ENCODE measurements at places on chromosomes 5 and 9.

- no peak for DNase-seq
Measured at GRCh38 chr5:16934123-16934522, 2.0 kb downstream of the MYO10 start.

GRCh38 chr9:98615633-98616032, 93.1 kb downstream of the GABBR2 start:
- no peak for DNase-seq

DNA sequence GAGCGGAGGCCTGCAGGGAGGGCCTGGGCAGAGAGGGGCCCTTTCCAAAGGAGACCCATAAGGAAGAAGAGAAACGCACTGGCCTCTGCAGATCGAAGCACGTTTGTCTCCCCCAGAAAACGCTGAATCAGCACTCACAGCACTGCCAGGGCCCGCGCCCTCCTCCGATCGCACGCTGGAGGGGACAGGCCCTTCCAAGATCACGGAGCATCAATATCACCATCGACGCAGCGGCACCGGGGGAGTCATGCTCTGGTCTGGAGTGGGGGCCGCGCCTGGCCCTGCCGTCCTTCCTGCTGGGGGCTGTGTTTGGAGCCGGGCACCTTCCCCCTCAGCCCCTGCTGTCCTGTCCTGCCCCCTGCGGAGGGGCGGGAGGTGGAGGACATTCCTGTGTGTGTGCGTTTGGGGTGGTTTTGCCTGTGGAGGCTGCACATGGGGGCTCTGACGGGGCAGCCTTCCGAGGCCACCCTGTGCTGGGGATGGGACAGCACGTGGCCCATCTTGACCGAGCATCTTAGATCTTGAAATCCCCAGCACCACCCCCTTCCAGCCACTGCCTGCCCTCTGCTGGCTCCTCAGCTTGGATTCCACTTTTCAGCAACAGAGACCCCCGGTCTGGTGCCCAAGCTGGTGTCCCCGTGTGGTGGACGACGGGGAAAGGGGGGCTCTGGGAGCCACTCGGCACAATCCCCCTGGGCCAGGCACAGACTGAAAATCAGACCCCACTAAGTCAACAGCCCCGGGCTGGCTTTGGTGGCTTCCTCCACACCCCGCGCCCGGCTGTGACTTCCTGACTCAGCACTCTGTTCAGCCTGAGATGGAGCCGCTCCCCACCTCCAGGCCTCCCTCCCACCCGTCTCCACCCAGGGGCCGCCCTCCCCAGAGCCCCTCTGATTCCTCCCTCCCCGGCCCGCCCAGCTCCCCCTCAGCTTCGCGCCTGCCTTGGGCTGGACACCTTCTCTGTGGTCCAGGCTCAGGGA, 8.3 kb downstream of the TMEM250 start:
- no peak for DNase-seq

GRCh38 chr5:163696579-163696887, 191.1 kb downstream of the MAT2B start:
- no peak for DNase-seq

- no peak for DNase-seq
Measured at GRCh38 chr5:10885026-10885425, 124.0 kb upstream of the DAP start.

DNA sequence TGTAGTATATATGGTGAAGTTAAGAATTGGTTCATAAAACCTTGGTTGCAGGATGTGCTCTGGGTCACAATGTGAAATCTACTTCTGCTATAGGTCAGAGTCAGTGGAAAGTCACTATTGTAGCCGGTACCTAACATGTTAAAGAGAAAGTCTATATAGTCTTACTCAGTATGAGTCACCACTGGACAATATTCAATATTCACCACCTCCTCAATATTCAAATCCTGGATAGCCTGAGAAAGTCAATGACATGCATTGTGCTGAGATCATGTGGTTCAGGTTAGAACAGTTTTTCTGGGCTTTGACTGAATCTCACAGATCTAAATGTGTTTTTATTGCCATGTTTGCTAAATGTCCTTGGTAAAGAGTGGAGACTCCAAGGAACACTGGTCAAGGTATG, 108.8 kb downstream of the HMHB1 start:
- DNase-seq = no peak

GRCh38 chr5:746258-746761, 38.2 kb downstream of the ZDHHC11B start:
- no peak for DNase-seq
